H9 (cell line): ENCODE measurements at places on chromosomes 12 and 14.

DNA sequence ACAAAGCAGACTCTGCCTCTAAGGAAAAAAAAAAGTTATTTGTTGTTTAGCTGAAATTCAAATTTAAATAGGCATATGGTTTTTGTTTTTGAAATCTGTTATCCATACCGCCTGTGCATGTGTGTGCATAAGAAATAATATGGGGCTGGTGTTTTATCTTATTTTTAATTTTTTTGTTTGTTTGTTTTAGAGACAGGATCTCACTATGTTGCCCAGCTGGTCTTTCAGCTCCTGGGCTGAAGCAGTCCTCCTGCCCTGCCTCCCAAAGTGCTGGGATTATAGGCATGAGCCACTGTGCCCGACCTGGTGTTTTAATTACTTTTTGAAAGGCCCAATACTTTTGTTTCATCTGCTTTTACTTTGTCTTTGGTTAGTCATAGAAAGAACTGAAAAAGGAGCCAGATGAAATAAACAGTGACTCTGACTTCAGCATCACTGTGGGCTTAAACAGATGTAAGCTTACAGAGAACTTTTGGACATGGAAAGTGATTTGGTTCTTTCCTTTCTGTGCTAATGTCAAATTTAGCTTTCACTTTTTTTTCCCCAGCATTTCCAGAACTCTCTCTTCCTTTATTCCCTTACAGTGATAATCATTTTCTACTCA, 37.2 kb downstream of the SUPT16H start:
- no peak for DNase-seq

DNA sequence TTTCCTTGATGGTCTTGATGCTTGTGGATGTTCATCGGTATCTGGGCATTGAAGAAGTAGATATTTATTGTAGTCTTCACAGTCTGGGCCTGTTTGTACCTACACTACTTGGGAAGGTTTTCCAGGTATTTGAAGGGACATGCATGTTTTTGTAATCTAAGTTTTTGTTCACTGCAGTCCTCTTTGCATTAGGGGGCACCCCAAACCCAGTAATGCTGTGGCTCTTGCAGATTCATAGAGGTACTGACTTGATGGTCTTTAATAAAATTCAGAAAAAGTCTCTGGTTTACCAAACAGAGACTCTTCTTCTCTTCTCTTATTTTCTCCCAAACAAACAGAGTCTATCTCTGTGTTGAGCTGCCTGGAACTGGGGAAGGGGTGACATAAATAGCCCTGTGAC, 150.9 kb upstream of the SLC16A7 start:
- DNase-seq, result no peak

DNA sequence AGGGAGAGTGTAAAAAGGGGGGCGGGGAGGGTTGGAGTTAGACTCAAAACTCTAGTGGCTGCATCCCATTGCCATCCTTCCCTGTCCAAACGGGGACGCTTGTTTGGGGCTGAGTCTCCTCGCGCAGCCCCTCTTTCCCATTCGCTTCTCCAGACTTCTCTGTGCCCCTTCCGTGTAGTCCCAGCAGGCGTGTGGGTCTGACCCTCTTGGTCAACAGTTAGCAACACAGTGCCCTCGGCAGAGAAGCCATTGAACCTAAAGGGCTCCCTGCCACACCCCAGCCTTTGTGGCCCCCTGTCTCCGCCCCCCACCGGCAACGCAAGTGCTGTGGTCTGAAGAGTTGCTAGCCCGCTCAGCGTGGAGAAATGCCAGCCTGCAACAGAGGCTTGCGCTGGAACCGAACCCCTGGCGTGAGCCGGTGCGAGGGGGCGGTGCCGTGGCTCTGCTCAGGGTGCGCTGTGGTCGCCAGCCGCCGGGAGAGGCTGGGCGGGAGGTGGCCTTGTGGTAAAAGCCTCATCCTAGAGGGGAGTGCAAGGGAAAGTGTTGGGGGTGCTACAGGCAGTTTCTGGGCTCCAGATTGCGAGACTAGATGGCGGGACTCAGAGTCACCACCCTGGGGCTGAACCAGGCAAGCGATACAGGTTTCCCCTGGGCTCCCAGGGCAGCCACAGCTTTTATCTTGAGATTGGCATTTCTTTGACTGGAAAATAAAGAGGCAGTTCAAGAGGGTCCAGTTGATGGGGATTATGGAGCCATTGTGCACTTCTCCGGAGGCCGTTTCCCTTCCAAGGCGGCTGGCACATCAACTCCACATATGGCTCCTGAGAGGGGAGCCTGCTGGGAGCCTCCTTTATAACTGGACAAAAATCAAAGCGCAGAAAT, 2.1 kb downstream of the PLXNC1 start:
- DNase-seq, result peak; percentile 61

- no peak for DNase-seq
These were observed 390.1 kb upstream of the RGS6 start for GRCh38 chr14:71541973-71542690.

DNA sequence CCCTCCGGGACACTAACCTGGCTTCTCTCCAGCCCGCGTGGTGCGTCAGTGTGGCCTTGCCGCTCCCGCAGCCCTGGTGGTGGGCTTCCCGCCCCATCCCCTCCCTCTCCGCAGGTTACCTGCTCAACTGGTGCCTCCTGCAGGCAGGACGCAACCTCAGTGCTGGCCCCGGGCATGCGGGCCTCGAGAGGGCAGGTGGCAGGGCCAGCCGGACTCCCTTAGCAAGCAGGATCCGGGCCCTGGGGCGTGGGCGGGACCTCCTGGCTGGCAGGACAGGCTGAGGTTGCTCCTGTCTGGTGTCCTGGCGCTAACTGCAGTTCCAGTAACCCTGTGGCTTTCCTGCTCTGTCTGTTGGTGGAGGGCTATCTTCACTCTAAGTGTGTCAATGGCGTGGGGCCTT, 8.6 kb upstream of the ADSS1 start:
- DNase-seq, result no peak

DNA sequence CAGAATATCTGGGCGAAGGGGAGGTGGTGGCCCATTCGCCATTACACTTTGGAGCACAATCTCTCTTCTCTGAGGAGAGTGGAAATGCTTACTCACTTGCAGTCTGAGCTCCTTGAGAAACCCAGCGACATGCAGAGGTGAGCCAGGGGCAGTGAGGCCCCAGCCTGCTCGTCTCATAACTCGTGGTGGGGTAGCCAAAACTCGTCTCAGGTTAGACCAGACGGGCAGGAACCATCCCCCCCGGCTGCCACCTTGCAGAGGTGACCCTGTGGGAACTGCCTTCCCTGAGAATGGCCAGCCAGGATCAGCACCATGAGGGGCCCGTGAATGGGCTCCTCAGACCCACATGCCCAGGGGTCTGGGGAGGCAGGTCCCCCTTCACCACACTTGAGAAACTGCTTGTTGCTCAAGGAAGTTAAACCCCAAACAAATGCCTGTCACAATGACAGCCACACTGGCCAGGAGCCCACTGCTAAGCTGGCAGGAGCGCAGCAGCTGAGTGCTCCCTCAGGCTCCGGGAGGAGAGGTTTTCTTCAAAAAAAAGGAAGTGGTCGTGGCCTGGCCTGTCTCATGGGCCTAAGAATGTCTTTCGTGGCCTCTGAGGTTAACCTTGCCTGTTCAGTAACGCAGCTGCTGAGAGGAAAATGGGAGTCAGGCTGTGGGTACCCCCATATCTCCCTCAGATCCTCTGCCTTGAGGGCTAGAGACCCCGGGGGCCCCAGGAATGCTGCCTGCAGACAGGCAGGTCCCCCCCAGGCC, 9.2 kb upstream of the ALDH2 start:
- no peak for DNase-seq

- no peak for DNase-seq
These were observed 66.5 kb upstream of the MAX start for GRCh38 chr14:65168840-65169239.

DNA sequence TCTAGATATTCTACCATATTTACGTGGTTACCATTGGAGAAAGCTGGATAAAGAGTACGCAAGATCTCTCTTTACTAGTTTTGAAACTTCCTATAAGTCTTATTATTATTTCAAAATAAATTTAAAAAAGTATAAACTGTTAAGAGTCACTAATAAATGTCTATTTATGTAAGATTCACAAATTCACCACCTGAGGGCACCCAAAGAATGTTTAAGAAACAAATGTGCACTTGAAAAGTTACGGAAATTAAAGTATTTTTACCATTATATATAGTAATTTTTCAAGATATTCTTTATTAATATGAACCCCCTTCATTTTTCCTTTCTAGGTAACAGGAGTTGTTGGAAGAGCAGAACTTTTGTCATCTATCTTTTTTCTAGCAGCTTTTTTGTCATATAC, 11.9 kb downstream of the TMTC3 start:
- DNase-seq, result no peak

DNA sequence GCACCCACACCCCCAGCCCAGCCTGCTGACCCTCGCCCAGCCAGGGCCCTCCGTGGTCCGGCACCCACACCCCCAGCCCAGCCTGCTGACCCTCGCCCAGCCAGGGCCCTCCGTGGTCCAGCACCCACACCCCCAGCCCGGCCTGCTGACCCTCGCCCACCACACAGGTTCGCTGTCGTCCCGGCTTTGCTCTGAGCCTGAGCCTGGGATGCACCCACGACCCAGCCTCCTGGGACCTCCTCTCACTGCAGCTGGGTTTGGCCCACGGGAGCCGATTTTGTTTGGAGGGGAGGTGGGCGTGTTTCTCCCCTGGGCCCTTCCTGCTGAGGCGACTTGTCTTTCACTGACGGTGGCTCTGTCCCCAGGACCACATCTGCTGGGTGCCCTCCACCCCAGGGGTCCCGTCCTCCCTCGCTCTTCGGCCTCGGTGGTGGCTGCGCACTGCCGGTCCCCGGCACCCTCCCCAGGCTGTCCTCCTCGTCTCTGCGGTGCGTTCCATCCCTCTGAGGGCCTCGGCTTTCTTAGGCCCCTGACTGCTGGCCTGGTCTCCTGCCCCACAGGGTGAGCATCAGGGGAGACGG, 83.8 kb downstream of the GALNT9 start:
- DNase-seq, result no peak

DNA sequence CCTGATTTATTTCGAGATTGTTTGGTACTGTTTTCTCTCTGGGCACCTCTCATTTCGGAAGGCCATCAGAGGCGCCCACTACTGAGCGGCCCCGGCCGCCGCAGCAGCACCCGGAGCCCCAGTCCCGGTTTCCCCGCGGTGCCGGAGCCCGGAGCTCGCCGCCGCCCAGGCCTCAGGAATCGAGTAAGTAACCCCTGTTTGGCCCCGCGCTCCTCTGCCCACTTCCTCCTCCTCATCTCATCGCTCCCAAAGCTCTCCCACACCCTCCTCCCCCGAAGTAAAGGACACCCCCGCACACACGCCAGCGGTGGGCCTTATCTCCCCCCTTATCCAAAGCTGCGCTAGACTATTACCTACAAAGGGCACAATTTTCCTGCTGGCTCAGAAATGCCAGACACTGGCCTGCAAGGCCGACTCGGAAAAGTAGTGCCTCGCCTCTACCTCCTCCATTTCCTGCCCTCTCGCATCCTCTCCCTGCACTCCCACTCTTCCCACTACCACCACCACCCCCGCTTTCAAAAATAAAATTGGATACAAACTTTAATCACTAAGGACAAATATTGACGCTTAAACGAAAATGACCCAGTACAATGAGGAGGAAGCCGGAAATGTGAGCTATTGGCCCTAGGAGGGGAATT, 637 bp upstream of the FOXG1 start:
- peak; percentile 71 for DNase-seq
